Right lung (tissue), 10 donors: ENCODE measurements at places on chromosomes 6 and 20.

DNA sequence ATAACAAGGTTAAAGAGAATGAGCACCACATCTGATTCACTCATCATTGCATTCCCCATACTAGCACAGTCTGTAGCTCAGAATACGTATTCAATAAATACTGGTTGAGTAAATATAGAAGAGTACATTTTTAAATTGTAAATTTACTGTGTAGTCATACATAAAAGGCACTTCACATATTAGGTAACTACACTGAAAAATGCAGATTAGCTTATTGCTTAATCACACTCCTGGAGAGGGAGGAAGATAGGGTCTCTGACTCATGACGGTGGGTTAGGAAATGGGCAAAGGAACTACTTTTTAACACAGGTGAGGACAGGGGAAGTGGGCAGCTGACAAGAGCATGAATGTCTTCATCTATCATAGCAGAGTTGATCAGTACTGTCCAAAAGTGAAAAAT is 133.2 kb downstream of the TBC1D32 start:
- DNase-seq = no peak

DNA sequence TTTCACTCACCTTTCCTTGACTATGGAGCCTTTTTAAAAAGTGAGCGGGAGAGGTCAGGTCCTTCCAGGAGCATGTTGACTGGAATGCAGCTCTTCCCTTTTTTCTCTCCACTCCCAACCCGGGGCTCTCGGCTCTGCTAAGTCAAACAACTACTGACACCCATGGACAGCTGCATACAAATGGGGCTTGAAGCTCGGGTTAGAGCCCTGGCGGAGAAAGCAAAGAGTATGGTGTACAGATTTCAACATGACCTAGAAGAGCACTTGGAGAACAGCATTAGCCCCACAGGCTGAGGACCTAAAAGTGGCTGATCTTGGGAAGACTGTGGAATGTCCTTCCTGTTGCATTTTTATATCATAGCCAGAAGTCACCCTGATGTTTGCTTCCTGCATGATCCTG is 162.0 kb upstream of the STMND1 start:
- DNase-seq = no peak

GRCh38 chr20:6685181-6685582 is 82.3 kb upstream of the BMP2 start:
- DNase-seq = no peak

- no peak for DNase-seq
Observed at GRCh38 chr20:3231116-3231515, 7.9 kb downstream of the SLC4A11 start.

GRCh38 chr20:39631557-39631956 is 669.4 kb downstream of the DHX35 start:
- no peak for DNase-seq

GRCh38 chr6:138523347-138524210 is 24.3 kb upstream of the NHSL1 start:
- DNase-seq = no peak

- DNase-seq = no peak
Observed at GRCh38 chr6:140711019-140711613, 1336.7 kb upstream of the CITED2 start.

GRCh38 chr6:144566868-144567615 is 281.9 kb downstream of the UTRN start:
- DNase-seq = no peak

- no peak for DNase-seq
Observed at GRCh38 chr6:167996424-167997199, 859 bp upstream of the KIF25 start.

- DNase-seq = no peak
Observed at GRCh38 chr6:89615882-89616281, 22.7 kb downstream of the LYRM2 start.

GRCh38 chr6:13733178-13733887 is 21.7 kb upstream of the RANBP9 start:
- peak; percentile 43 for DNase-seq

GRCh38 chr6:49782725-49783124 is 4.4 kb downstream of the PGK2 start:
- DNase-seq = no peak

- DNase-seq = no peak
Observed at GRCh38 chr6:43454290-43454695, 1.1 kb downstream of the DLK2 start.

DNA sequence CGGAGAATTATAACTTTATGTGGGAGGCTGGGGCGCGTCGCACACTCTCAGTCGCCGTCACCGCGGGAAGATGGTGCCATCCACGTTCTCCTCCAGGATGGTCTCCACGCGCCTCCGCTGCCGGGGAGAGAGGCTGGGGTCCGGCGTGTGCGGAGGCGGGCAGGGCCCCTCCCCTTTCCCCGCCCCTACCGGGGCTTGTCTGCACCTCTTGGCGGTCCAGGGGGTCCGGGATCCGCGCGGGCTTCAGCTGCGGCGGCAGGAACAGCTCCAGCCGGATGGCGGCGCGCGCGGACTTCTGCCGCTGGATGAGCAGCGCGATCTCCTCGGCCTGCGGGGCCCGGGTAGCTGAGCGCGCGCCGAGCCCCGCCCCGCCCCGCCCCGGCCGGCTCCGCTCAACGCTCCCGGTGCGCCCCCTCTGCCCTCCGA is 807 bp downstream of the LKAAEAR1 start:
- DNase-seq = peak; percentile 63

DNA sequence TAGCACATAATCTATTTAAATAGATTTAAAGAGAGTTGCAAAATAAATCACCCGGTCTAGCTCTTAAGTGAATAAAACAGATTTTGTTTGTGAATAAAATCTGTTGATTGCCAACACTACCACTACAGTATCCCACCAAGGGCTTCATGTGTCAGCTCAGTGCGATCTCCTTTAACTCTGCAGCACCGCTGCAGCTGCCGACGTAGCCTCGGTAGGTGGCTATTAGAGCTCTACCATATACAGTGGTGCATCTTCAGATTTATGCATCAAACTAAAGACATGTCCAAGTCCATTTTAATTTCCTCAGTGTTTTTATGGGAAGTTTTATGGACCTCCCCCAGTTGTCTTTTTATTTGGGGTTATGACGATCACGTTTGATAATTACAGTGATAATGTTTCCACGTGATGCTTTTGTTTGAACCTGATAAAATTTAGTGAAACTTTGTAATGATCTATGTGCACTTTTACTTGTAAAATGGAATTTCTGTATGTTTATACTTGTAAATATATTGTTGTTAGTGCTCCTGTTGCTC is 26.7 kb downstream of the ECI2 start:
- no peak for DNase-seq

DNA sequence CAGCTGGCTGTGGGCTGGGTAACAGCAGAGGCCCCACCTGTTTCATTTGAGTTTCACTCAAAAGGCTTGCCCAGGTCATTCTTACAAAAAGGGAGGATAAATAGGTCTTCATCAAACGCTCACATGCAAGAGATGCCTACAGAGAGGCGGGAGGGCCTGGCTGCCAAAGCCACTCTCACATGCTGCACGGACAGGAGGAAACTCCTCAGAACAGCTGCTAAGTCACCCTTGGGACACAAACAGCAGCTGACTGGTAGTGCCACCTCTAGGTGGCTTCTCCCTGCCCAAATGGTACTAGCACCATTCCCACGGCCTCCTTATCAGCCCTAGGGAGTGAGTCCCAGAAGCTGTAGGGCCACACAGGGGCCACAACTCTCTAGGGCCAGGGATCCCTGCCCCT is 23.8 kb downstream of the SLC22A23 start:
- DNase-seq = no peak

DNA sequence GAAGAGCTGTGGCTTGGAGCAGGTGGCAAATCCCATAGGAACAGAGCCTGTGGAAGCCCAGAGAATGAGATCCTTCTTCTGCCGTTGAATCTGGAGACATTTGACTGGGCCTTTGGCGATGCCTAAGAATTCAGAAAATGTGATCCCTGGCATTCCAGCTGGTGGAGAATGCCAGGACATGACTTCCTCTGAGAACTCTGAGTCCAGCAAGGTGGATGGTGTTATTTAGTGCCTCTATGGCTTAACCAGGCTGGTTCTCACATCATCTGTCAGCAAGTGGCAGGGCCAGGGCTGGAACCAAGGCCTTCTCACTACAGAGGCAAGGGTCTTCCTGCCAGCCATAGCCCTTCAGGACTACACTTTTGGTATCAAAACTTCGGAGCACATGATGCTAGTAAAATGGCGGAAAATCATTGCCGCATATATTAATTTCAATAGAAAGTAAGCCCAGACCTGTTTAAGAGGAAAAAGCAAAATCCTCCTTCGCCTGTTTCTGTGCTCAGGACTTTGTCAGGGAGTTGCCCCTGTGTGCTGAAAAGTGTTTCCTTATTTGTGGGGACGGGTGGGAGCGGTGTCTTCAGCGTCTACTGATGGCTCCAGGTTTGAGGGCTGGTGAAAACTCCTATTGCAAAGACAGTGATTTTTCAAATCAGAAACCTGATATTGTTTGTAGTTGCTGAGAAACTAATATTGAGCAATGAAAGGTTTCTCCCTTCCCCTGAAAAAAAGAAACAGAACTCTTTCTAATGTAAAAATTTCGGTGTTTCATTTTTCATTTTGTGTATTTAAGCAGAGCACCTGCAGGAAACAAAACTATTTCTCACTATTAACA is 23.9 kb downstream of the DUSP22 start:
- no peak for DNase-seq

DNA sequence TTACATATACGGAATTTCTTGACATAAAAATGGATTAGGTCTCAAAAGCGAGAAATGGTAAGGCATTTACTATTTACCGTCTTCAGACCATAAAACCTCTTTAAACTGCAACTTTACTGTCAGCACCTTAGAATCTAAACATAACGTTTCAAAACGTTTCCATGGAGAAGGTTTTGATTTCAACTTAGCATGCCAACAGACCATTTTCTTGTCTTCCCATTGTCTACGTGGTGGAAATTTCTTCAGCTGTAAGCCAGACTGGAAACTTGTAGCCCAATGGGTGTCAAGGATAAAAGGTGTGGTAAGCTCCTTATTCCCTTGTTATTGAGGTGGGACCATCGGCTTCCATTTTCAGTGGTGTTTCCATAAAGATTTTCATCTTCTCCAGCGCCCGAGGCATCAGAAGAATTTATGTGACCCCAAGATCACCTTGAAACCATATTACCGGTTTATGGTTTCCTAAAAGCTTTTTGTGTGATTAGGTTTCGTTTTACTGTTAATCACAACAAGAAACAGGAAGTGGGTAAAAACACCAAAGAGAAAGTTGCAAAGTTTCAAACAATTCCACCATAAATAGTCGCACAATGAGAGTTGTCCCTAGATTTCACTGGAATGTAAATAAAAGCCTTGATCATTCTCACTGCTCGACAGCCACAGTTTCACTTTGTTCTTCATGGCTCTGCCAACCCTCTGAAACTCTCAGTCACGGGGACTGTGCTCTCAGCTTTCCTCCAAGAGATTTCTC is 63.0 kb upstream of the CD2AP start:
- peak; percentile 54 for DNase-seq

- DNase-seq = no peak
Observed at GRCh38 chr6:82988930-82989351, 76.7 kb downstream of the UBE3D start.

DNA sequence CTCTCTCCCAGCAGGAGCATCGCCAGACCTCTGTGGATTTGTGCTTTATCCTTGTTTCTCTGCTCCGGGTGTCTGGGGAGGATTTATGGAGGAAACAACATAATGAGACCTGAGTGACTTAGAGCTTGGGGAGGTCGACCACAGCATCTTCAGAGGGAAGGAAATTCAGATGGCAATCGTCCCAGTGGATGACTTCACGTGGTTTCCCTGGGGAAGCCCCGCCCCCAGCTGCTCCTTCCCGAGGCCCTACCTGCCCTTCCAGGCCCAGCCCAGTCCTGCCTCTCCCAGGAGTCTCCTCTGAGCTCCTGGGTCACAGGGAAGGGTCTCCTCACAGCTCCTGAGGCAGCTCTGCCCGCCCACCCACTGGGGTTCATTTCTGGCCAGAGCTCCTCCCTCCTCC is 430.3 kb upstream of the SULF2 start:
- no peak for DNase-seq

DNA sequence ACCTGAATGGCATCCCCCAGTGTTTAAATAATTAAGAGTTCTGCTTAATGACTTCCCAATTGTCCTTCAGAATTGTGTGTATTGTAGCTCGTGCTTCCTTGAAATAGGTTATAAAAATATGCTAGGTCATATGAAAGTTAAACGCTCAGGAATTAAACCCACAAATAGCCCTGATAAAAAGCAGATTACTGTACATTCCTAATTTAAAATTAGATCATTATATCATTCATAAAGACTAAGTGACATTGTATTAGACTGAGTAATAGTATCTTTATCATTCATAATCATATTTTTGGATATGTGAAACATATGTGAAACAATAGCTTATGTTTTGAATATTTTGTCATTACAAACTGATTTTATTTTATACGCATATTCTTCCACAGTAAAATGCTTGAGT is 1706.7 kb downstream of the HACE1 start:
- no peak for DNase-seq

DNA sequence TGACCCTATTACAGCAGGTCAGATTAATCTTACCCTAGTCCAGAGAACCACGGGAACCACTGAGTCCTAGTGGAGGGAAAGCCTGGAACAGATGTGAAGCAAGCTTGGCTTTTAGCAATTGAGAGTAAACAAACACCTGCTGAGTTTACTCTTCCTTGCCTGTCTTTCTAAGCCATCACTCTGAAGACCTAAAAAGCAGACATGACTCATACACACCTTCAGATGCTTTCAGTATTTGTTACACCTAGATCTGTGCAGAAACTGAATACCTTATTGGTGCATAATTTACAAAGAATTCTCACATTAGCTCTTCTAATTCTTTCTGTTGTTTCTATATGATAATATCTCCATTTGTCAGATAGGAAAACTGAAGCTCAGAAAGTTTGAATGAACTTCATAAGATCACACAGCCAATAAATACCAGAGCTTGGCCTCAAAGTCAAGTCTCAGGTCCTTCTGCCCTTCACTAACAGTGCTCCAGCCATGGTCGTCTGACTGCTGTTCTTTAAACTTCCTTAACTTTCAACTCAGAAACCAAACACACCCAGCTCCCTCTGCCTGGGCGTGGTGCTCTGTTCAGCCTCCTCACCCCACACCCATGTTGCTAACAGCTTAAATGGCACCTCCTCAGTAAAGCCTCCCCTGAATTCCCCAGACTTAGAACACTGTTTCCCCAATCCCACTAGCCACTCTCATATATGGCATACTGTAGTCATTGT is 8.6 kb upstream of the GABBR1 start:
- no peak for DNase-seq

DNA sequence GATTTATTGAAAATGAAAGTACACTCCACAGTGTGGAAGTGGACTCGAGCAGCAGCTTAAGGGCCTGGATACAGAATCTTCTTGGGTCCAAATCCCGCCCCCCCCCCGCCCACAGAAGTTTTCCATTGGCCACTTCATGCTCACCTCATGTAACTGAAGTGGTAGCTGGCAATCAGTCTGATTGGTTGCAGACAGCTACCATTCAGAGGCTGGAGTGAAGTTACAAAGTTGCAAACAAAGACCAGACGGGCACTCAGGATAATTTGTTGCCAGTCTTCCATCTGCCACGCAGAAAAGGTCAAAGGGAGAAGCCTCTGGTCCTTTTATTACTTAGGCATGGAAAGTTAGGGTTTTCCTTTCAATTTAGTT is 25.8 kb upstream of the FABP7 start:
- DNase-seq = no peak

DNA sequence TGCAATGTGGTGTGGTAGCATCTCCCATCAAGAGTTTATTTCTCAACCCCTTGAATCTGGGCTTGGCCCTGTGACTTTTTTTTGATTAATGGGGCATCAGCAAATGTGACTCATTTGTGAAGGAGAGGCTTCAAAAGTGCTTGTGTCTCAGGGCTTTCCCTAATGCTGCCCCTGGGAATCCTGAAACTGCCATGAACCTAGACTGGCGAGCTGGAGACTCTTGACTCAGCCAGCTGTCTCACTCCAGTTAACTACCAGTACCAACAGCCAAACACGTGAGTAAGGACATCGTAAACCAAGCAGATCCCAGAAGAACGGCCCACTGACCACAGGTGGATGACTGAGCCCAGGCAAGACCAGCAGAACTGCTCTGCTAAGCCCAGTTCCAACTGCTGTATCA is 72.8 kb upstream of the ADTRP start:
- DNase-seq = no peak
